Immature natural killer cell (primary cell): ENCODE measurements at places on chromosomes 12 and 14.

- no peak for DNase-seq
Measured at GRCh38 chr14:97298331-97298730, 501.1 kb downstream of the VRK1 start.

DNA sequence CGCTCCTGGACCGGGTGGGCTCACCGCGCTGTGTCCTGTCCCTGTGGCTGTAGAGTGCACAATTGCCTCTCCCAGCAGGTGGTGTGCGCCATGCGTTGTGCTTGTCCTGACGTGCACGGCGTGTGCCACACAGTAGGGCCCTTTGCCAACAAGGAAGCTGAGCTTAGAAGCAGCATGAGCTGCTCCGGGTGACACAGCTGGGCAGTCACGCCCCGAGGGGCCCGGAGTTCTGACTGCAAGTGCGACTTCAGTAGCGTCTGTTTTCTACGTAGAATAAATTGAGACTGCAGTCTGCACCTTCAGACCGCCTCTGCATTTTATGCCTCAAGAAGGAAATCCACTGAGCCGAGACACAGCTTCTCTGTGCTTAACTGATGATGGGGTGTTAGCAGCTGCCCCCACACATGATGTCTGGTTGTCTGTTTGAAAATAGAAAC lies 81.6 kb downstream of the ADGRD1 start:
- DNase-seq = no peak

GRCh38 chr12:129696926-129697325 lies 206.9 kb downstream of the TMEM132D start:
- no peak for DNase-seq

GRCh38 chr12:109905301-109905700 lies 5.2 kb downstream of the TCHP start:
- DNase-seq = no peak

GRCh38 chr14:72849222-72849621 lies 44.7 kb downstream of the DPF3 start:
- no peak for DNase-seq

DNA sequence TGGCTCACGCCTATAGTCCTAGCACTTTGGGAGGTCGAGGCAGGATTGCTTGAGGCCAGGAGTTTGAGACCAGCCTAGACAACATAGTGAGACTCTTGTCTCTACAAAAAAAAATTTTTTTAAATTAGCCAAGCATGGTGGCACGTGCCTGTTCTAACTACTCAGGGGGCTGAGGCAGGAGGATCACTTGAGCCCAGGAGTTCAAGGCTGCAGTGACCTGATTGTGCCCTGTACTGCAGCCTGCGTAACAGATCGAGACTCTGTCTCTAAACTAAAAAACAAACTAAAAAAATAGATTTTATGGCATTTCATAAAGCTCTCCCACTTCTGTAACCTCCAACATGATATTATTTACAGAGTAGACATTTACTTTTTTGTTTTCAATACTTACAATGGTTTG lies 29.6 kb downstream of the PNMA1 start:
- DNase-seq = no peak

DNA sequence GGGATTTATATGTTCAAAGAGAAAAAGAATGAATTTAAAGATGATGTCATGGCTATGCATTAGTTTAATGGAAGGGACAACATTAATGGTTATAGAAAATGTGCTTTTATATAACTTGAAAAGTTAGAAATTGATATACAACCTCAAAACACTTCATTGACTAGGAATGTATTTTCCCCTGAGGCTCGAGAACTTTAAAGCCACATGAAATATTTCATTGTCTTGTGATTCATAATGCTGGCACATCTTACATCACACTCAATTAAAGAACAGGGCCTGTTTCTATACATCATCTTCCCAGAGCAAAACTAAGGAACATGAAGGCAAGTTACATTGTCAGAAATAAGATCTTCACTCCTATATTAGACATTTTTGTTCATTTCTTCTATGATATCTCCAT lies 35.2 kb upstream of the PAWR start:
- no peak for DNase-seq
